ENCODE measurements at places on chromosomes 7 and 10. TPM values are rescaled to one million over a fixed set of nuclear protein-coding genes. Genes with fewer than 3 reads are reported as not detected.

The CHST15 gene
- polyA plus RNA-seq, result 4.1 TPM

The CYP17A1 gene
- not detected for polyA plus RNA-seq

The EIF5AL1 gene
- 1.4 TPM for polyA plus RNA-seq

The OLAH gene
- polyA plus RNA-seq, result not detected

The FAM25G gene
- polyA plus RNA-seq, result not detected

The CCAR1 gene
- polyA plus RNA-seq, result 58.9 TPM

The ACSM6 gene
- polyA plus RNA-seq, result not detected

The SPDYE2B gene
- polyA plus RNA-seq, result not detected

The AKR1C3 gene
- polyA plus RNA-seq, result 10.7 TPM

The TAS2R40 gene
- not detected for polyA plus RNA-seq

The FOXI2 gene
- polyA plus RNA-seq, result not detected

The ZNF438 gene
- polyA plus RNA-seq, result 4.4 TPM

The GBX1 gene
- polyA plus RNA-seq, result not detected

The AGBL3 gene
- polyA plus RNA-seq, result 0.38 TPM

The HTR5A gene
- polyA plus RNA-seq, result not detected

The MALRD1 gene
- polyA plus RNA-seq, result 2.4 TPM

The TMEM139 gene
- polyA plus RNA-seq, result not detected

The SRRM3 gene
- 2.0 TPM for polyA plus RNA-seq

The PARG gene
- polyA plus RNA-seq, result 13.7 TPM

The FGFR2 gene
- not detected for polyA plus RNA-seq
